ENCODE measurements at places on chromosomes 3 and 15.

DNA sequence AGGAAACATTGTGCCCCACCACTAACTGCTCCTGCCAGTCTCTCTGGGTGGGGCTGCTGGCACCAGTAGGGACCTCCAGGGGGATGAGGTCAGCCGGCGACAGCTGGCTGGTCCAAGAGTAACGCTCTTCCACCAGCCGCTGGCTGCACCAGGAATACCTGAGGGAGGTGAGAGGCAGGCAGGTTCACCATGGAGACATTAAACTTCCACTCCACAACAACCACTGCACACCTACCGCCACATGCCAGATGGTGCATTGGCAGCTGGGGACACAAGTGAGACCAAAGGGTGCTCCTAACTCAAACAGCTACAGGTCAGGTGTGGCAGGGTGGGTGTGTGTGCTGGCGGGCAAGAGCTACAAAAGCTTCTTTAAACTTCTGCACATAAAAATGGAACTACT lies 4.5 kb downstream of the POLG start:
- DNase-seq, result no peak

DNA sequence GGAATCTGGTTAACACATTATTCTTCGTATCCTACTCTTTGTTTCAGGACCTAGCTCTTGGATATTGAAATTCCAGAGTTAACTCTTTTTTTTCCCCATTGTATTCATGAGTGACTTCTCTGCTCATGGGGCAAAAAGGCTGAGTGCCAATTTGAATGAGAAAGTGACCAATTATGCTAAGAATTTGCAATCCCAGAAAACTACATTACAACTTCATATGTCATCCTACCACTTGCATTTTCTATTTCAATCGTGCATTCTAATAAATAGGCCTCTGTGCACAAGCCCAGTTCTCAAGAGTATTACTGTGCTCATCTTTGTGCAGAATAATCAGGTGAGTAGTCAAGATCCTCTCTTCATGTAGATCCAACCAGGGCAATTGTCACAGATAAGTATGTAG lies 537.8 kb downstream of the OTOL1 start:
- no peak for DNase-seq

DNA sequence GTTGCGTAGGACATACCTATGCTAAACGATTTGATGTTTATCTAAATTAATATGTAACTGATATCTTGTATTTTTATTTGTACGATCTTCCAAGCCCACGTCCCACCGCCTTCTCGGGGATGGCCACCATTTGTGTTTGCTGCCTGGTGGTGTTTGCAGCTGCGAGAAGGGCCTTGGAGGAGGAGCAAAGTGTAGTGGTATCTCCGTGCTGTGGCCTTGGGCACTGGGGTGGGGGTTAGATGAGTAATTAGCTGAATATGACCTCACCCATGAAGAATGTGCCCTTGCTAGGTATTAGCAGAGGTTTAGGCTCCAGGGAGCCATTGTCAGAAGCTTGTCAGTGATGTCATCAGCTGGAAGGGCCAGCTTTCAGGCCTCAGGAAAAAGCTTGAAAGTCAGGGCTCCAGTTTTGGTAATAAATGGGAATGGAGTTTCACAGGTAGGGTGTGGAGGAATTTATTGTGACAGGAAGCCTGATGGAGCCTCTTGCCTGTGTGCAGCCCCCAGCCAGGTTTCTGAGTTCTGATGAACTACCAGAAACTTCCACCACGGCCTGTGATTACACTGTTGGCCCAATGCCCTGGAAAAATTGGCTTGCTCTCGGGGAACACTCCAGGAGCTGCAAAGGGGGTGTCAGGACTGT lies 41.0 kb downstream of the FLNB start:
- DNase-seq, result peak; percentile 68

GRCh38 chr3:48898383-48899234 lies at the start of gene SLC25A20:
Gene SLC25A20 (minus strand): TSS chr3:48898882. CDS start chr3:48898794, 88 bp downstream.
- DNase-seq, result peak; percentile 96

DNA sequence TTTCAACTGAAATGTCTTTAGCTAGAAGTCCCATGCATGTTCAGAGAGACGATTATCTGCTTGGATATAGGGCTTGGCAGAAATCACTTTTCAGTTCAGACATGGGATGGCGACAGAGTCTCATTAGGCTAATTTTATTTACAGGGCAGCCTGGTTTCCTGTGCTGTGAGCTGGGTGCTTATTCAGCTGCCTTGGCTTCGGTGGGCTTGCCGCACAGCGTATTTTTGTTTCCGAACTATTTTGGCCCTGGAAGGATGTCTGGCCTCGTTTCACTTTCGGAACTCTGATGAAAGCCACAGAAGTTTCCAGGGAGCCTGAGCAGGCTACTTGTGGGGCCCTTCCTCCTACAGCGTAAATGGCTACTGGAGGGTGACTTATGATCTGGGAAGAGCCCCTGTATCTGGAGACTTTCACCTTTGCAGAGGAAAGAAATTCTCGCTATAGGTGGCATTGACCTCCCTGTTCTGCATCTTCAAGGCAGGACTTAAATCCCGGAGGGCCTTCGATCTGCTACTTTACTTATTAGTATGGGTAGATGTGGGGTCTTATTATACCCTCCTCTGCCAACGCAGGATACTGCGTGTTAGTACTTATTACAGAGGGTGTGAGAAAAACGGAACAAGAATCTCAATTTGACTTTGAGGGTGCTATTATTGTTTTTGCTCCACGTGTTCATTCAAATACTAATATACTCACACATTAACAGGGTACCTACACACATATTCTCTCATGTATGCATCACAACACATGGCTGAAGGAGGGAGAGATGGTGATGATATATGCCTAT lies 364.0 kb upstream of the RBMS3 start:
- peak; percentile 26 for DNase-seq

DNA sequence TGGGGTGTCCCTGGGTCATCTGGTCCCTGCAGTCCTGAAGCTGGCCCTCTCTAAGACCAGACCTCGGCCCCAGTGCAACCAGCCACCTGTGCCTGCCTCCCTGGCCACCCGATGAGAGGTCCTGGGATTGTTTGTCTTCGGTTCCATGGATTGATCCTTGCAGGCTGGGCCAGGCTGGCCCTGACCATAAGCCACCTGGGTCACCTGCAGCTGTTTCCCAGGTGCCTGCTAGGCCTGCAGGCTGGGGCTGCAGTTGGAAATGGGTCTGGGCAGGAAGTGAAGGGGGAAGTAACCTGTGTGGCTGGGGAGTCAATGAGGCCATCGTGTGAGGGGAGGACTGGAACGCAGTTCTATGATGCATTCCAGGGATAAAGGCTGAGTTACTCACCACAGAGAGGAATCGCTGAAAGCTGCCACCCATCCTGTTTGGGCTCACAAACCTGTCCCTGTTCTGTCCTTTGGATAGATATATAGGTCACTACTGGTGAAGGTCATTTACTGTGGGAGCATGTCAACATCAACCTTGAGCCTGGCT lies 30.9 kb upstream of the VPS8 start:
- DNase-seq, result no peak

DNA sequence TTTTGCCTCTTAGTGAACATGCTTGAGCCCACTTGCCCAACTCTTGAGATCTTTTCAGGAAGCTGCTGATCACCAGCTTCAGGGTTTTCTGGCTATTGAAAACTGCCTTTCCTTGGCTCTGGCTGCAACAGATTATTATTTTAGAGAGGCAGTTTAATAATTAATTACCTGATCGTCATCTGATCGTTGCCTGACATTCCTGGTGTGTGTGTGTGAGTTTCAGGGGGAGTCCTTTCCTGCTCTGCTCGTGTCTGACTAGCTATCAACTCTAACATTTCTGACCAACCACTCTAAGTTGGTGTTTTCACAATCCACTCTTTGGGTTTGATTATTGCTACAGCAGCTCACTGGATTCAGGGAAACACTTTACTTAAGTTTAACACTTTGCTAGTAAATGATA lies 84.3 kb upstream of the SPATA16 start:
- DNase-seq, result no peak

DNA sequence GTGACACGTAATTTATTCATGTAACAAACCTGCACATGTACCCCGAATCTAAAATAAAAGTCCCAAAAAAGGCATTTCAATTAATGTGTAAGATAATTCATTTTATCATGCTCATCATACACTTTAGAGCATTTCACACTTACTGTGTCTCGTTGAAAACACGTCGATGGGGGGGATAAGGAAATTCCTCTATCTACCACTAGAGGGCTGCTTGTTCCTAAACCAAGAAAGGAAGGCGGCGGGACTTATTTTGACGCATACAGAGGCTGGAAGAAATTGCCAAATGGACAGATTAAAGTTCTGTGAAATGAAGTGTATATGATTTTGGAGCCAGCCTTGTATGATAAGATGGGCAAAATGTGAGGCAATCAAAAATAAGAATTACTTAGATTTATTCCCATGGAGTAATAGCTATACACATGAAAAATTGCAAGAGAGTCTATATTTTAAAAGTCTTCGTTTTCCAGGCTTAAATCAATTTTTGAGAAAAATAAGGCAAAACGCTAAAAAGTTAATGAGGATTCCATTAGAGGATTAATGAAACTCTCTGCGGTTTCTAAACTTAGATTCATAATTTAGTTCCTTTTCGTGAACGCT lies 346.8 kb downstream of the CNTN3 start:
- peak; percentile 29 for DNase-seq

GRCh38 chr3:131591394-131592014 lies 88.7 kb upstream of the MRPL3 start:
- DNase-seq, result no peak

GRCh38 chr15:43249699-43250203 lies 17.0 kb downstream of the TGM5 start:
- DNase-seq, result no peak

DNA sequence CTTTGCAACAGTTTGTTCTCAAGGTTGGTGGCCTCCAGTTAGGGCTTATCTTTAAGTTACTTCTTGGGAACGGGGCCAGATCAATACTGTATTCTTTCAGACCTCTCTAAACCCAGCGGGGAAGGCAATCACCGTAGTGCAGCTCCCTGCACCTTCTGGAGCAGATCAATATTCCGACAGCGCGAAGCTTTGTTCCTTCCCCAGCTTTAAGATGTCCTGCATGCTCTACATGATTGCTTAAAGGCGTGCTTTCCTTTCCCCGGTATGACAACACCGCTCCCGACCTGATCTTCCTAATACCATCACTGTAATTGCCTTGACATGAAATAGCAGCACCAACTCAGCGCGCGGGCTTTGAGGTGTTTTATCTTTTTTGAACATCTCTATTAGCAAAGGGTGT lies 755.2 kb downstream of the NR2F2 start:
- peak; percentile 18 for DNase-seq

- no peak for DNase-seq
Measured at GRCh38 chr3:170397685-170398084, 21.0 kb upstream of the CLDN11 start.

Measured in HEK293T (cell line).